ENCODE measurements at places on chromosomes 12 and 14.

DNA sequence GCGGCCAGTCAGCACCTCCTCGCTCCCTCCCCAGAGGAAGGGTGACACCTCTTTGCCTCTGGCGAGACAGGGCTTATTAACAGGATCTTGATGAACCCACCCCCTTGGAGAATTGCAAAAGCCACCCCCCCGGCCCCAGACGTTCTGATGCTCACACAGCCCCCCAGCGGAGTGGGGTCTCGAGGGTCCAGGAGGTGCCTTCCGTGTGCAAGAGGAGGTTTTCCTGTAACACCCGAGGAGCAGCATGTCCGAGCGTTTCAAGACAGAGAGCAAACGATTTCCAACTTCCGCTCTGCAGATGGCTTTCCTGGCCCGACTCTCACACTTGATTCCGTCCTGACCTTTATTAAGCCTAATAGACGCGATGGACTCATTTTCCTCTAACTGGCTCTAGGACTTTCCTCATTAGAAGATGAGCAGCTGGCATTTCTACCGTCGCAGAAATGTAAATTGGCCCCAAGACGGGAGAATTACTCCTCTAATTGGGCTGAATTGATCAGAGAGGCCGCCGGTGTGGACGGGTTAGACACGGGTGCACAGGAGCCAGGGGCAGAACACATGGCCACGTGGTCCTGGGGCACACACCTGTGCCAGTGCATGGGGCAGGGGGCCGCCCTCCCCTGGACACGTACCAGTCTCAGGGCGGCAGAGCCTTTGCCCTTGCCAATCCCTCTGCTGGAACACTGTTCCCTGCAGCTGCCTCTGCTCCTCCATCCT, 84.4 kb downstream of the NOC4L start:
- DNase-seq, result no peak

DNA sequence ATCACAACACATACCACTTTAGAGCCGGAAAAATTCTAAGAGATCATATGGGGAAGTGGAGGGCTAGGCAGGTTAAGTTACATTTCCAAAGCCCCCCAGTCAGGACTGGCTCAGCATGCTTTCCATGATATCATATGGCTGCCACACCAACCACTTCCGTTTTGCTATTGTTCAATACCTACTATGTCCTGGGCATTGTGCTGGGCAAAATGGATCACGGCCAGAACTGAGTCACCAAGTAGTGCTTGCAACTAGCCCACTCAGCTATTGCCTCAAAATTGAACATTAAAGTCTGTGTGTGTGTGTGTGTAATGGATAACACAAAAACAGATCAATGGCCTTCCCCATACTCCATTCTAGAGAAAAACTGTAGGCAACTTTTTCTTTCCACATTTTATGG, 22.7 kb downstream of the WIF1 start:
- no peak for DNase-seq

DNA sequence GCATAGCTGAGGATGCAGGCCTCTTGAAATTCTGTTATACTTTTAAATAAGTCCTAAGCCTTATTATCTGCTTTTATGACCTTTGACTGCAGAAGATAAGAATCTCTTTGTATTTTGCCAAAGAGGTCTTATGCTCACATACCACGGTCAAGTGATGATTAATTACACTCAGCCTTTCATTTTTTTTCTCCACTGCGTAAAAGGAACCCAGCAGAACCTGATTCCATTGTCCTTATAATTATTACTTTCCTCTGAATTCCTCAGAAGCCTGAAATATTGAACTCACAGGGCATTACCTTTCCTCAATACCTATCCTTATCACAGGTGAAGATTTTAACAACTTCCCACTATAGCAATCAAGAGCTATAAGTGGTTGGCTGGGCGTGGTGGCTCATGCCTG, 498.7 kb upstream of the RPL10L start:
- no peak for DNase-seq

DNA sequence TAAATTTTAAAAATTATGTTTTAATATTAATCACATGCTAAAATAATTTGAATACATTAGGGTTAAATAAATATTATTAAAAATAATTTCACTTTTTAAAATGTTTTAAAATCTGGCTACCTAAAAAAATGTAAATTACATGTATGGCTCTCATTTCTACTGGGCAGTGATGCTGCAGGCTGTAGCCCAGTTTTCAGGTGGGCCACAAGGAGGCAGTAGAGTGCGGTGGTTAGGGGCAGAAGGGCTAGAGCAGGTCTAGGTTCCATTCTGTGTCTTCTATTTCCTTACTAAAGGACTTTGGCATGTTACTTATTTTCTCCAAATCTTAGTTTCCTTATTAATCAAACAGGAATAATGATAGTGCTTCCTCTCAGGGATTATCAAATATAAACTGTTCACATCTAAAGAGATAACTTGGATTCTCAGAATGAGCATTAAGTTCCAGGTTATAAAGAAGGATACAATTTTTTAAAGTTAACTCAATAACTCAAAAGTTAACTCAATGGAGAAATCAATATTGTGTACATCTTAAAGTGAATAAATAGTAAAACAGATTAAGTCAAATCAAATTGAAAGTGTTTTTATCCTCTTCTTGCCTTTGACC, 54.9 kb upstream of the OVCH1 start:
- DNase-seq, result no peak

Data from activated CD8-positive, alpha-beta memory T cell treated with anti-CD3 and anti-CD28 coated beads for 1 hour (primary cell).